ENCODE measurements at places on chromosomes 2 and 18.
A peak's percentile ranks its signal among the peaks of the same experiment; 100 is the strongest.

DNA sequence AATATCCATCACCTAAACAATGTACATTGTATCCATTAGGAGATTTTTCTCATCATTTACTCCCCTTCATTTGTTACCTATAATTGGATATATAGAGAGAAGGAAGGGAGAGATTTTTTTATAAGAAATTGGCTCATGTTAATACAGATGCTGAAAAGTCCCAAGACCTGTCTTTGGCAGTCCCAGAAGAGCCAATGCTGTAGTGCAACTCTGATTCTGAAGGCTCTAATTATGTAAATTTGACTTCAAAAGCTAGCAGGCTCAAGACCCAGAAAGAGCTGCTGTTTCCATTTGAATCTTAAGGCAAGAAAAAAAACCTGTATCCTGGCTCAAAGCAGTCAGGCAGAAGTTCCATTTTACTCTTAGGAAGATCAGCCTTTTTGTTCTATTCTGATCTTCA lies 1245.5 kb upstream of the FAM98A start:
- no peak for DNase-seq

DNA sequence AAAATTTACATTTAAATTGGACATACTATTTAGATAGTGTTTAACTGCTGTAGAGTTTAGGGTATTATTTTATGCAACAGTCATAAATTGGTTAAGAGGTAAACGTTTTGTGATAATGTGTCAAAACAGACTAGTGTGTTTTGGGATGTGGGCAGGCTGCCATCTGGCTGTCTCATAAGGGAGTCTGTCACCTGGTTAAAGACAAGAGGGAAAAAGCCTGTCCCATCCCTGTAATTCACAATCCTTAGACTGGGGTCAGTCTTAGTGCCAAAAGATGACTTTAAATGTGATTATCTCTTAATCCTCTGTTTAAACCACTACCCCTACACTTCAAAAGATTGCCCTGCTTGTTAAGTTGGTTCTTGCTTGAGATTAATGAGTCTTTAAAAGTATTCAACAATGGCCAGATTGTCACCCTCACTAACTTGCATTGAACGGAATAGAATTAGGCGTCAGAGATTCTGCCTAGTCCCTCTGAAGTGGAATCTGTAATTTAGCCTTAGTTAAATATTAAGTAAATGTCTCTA lies 59.2 kb downstream of the SGPP2 start:
- peak; percentile 49 for DNase-seq

GRCh38 chr2:65404988-65405697 lies 27.3 kb downstream of the SPRED2 start:
- DNase-seq: no peak

- DNase-seq: no peak
These were observed 414.8 kb upstream of the HS6ST1 start for GRCh38 chr2:128733450-128733849.

- DNase-seq: no peak
These were observed 108.6 kb upstream of the TEKT4 start for GRCh38 chr2:94762600-94762999.

DNA sequence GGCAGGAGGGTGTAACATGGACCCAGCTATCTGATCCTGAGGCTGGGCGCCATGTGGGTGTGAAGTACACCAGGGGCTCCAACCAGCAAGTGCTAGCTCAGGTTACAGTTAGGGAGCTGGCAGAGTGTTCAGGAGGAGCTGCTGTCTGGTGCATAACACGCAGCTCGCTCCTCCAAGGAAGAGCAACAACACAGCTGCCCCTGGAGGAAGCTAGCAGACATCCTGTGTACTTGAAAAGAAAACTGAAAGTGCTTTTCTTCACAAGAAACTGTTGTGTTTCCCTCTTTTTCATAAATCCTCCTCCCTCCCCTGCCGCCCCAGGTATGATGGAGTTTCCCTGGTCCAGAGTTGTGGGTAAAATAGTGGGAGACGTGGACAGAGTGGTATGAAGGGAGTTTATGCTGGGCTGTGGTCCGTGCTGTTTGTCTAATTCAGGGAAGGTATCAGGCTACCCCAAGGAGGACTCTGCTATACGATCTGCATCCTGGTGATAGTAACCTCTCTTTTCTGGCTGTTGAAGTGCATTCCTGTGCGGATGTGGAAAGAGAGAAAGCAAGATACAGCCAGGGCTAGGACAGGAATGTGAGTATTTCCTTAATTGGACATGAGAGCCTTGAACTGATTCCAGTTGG lies 6.1 kb upstream of the LBH start:
- no peak for DNase-seq

GRCh38 chr2:23757686-23758433 lies 169.1 kb downstream of the ATAD2B start:
- no peak for DNase-seq

- DNase-seq: peak; percentile 39
These were observed 381.6 kb downstream of the SUCLG1 start for GRCh38 chr2:84077496-84077895.

- DNase-seq: peak; percentile 22
These were observed 43.9 kb downstream of the CROCC2 start for GRCh38 chr2:240949791-240950705.

DNA sequence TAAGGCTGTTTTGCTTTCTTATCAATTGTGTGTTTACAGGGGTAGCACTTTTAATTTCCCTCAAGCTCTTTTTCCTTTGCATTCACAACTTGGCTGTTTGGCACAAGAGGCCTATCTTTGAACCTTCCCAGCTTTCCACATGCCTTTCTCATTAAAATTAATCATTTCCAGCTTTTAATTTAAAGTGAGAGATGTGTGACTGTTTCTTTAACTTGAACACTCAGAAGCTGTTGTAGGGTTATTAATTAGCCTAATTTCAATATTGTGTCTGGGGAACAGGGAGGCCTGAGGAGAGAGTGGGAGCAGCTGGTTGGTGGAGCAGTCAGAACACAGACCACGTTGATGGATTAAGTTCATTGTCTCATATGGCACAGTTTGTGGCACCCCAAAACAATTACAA lies 4.7 kb downstream of the ASB1 start:
- no peak for DNase-seq

- DNase-seq: no peak
These were observed 238.1 kb downstream of the KLHL29 start for GRCh38 chr2:23622966-23623675.

All from NCI-H345 (cell line).